Mesothelial cell of epicardium (in vitro differentiated cells): ENCODE measurements at places on chromosomes 12 and 14. TPM values are rescaled to one million over a fixed set of nuclear protein-coding genes. Genes with fewer than 3 reads are reported as not detected.

Gene PARPBP
- 13.7 to 15.3 TPM (median 15.0 TPM) in 3 replicates for total RNA-seq

Gene UNG
- 48.2 to 49.0 TPM (median 48.7 TPM) in 3 replicates for total RNA-seq

Gene CHMP4A
- total RNA-seq: 38.4 to 48.0 TPM (median 44.7 TPM) in 3 replicates

Gene KRT78
- total RNA-seq: not detected in 3 replicates

Gene PIANP
- total RNA-seq: 3.7 to 6.0 TPM (median 3.9 TPM) in 3 replicates

Gene PARP2
- total RNA-seq: 35.1 to 40.9 TPM (median 38.6 TPM) in 3 replicates

Gene A2M
- 3.8 to 4.8 TPM (median 4.3 TPM) in 3 replicates for total RNA-seq

Gene SERPINA12
- not detected in 3 replicates for total RNA-seq

Gene FAM186B
- 0.29 to 0.50 TPM (median 0.40 TPM) in 3 replicates for total RNA-seq

Gene P2RX2
- total RNA-seq: 7.3 to 8.7 TPM (median 8.6 TPM) in 3 replicates

Gene CIROP
- not detected in 3 replicates for total RNA-seq

Gene BIN2
- 0.18 TPM in 1 of 3 replicates, not detected in the others for total RNA-seq

Gene NFATC4
- total RNA-seq: 291 to 298 TPM (median 292 TPM) in 3 replicates

Gene KRT3
- 0.50 to 0.78 TPM (median 0.75 TPM) in 3 replicates for total RNA-seq

Gene EVL
- 244 to 250 TPM (median 244 TPM) in 3 replicates for total RNA-seq

Gene ERH
- 257 to 273 TPM (median 261 TPM) in 3 replicates for total RNA-seq

Gene STXBP6
- 14.5 to 19.2 TPM (median 16.6 TPM) in 3 replicates for total RNA-seq

Gene GYS2
- not detected in 3 replicates for total RNA-seq

Gene LGALS3
- 17.1 to 19.4 TPM (median 19.2 TPM) in 3 replicates for total RNA-seq

Gene DNAI7
- total RNA-seq: 0.70 to 1.5 TPM (median 0.84 TPM) in 3 replicates

Gene ZNF891
- total RNA-seq: 5.6 to 6.2 TPM (median 5.8 TPM) in 3 replicates

Gene RHEBL1
- 0.43 to 0.60 TPM (median 0.53 TPM) in 3 replicates for total RNA-seq

Gene NANOG
- total RNA-seq: 0.32 to 0.58 TPM (median 0.42 TPM) in 3 replicates

Gene CCER1
- total RNA-seq: not detected in 3 replicates

Gene SLC6A12
- 0.29 TPM in 2 of 3 replicates, not detected in the other for total RNA-seq
